ENCODE measurements at places on chromosomes 3 and 15. TPM values are rescaled to one million over a fixed set of nuclear protein-coding genes. Genes with fewer than 3 reads are reported as not detected.

GRCh38 chr3:58324391-58325390 is 8.0 kb upstream of the PXK start:
- H3K4me1 ChIP-seq: peaks cover 22% of the 10 kb centered on the region
- peak overlapping the region; percentile 80 for H3K27ac ChIP-seq

ZNF501 gene
- total RNA-seq: 4.3 TPM

GRCh38 chr3:69313251-69313650 is 72.6 kb downstream of the FRMD4B start:
- no peaks in the 10 kb centered on the region for H3K36me3 ChIP-seq
- no peak overlapping the region for H3K27ac ChIP-seq
- H3K27me3 ChIP-seq: peaks cover 4% of the 10 kb centered on the region
- no peaks in the 10 kb centered on the region for H3K4me1 ChIP-seq
- H3K4me3 ChIP-seq: no peak overlapping the region

DNA sequence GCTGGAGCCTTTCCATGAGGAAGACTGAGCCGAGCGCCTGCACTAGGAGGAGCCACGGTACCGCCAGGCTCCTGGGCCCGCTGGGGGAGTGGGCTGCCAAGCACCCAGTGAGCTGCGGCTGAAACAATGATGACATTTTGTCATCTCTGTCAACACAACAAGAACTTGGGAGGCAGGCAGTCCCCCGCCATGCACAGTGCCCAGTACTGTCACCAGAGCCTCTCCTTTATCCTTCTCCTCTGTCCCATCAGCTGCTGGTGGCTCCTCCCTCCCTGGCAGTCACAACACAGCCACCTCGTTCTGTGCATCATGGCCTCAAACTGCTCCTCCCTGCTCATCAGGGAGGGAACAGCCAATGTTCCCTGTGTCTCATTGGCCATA is 34.0 kb upstream of the PCSK6 start:
- no peaks in the 10 kb centered on the region for H3K36me3 ChIP-seq
- peaks cover 11% of the 10 kb centered on the region for H3K27me3 ChIP-seq
- H3K4me1 ChIP-seq: peaks cover 5% of the 10 kb centered on the region
- DNase-seq: no peak
- H3K4me3 ChIP-seq: no peak overlapping the region
- peak overlapping the region; percentile 67 for H3K27ac ChIP-seq

- peak overlapping the region; percentile 21 for H3K27ac ChIP-seq
- H3K4me1 ChIP-seq: peaks cover 2% of the 10 kb centered on the region
- H3K4me3 ChIP-seq: no peak overlapping the region
- H3K36me3 ChIP-seq: peaks cover 43% of the 10 kb centered on the region
- DNase-seq: no peak
- H3K27me3 ChIP-seq: no peaks in the 10 kb centered on the region
Measured at GRCh38 chr3:47910777-47911440, 105.3 kb downstream of the MAP4 start.
